Stimulated activated CD8-positive, alpha-beta memory T cell treated with anti-CD3 and anti-CD28 coated beads, Interleukin-2, amount 100 ng/mL, for 1 hour (primary cell): ENCODE measurements at places on chromosomes 11 and 22.
A peak's percentile ranks its signal among the peaks of the same experiment; 100 is the strongest.

DNA sequence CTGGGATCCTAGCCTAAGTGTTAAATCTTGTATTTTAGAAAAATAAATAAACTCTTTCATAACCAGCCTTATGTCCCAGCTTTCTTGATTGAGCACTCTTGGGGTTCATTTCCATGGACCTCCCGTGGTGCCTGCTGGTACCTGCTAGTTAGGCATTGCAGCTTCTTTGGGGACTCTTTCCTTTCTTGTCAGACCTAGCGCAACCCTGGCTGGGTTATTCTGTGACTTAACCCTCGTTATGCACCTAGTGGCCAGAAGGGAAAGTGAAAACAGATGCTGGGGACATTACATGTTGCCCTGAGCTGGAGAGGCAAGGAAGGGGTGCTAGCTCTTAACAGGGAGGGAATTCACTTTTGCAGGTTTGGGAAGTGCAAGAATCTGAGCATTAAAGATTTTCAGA, 46.8 kb downstream of the APIP start:
- DNase-seq: no peak

- no peak for DNase-seq
These were observed 56.1 kb upstream of the CRTAM start for GRCh38 chr11:122782222-122782621.

GRCh38 chr22:40340044-40340443, 6.3 kb upstream of the ADSL start:
- no peak for DNase-seq

GRCh38 chr22:49368976-49369725, 458.5 kb downstream of the BRD1 start:
- no peak for DNase-seq

GRCh38 chr22:41596776-41597634, 7.4 kb upstream of the PMM1 start:
- DNase-seq: no peak

DNA sequence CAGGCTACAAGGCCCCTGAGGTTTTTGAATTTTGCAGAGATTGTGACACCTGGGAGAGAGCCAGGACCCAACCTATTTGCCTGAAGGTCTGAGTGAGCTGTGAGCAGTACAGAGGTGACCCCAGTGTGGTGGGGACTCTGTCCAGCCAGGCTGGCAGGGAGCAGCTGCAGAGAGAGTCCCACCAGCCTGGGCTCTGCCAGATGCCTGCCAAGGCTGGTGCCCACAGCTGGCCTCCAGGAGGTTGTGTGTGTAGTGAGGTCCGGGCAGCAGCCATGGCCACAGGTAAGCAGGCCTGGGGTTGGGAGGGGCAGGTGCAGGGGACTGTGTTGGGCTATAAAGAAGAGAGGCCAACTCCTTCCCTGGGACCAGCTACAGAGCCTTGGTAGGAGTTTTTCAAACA, 144.8 kb downstream of the CRYBB2 start:
- no peak for DNase-seq

DNA sequence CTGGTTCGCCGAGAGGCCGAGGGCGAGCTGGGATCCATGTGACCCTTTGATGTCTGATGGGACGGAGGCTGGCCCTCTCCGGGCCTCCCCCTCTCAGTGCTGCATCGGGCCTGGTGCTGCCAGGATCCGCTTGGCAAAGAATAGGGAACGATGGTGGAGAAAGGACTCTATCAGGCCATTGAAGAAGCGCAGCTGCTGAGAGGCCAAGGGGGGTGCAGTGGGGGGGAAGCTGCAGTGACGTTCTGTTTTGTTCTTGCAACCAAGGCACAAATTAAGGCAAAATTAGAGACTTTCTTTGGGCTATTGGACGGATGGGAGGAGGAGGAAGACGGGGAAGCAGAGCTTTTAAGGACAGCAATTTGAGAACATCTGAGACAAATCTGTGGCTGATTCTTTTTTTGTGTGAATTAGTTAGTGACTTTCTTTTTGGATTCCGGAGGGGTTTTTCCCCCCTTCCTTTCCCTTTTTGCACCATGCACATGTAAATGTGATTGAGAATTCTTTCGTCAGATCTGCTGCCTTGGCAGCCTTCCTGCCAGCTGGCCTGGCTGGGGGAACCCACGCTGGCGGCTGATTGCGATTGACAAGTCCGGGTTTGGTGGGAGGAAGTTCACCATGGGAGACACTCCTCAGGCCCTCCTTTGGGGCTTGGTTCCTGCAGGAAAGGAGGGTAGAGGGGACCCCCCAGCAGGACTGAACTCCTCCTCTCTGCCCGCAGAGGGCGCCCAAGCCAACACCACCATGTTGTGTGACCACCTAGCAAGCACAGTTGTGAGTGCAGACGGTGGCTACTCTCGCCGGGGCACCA, 214.6 kb downstream of the NTM start:
- no peak for DNase-seq

- no peak for DNase-seq
These were observed 622.8 kb downstream of the NTM start for GRCh38 chr11:131993246-131993645.

DNA sequence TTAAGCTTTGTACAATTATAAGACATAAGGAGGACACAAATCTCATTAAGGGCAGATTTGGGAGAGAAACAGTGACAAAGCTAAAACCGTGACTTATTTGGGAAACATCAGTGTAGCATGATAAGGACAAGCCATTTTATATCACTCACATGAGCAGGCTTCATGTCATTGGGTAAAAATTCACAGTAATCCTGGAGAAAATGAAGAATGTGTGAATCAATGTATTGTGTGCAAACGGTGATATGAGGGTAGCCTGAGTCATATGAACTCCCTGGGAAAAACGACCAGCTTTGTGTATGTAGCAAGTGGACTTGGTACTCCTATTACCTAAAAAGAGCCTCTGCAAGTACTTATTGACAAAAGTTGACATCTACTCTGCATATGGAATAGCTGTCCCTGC, 6.0 kb upstream of the TRIM34 start:
- DNase-seq: no peak

GRCh38 chr11:99822846-99823565, 802.3 kb downstream of the CNTN5 start:
- no peak for DNase-seq

DNA sequence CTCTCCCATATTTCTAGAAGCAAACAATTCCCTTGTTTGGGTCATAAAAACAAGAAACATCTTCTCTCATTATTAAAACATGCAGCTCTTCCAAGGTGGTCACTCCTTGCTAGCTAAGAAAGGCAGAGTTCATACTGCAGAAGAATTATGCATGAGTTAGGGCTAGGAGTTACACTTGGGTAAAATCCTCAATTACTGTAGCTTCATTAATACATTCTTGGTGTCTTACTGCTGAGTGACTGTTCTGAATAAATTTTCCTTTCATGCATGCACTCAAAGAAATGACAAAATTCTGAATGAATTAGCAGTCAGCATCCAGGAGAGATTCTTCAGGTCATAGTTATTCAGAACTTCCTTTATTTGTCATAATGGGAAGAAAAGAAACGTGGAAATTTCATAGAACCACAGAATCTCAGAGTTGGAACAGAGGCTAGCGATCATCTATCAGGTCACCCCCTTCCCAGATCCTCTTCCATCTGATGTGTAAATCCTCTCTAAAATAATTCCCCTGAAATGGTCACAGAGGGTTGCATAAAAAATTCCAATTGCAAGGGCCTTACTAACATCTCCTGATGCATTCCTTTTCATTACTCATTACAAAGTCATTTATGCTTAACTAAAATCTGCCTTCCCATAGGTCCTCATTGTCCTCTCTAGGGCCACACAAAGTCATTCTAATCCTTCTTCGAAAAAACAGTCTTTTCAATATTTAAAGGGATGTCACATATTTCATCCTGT, 771.5 kb downstream of the DLG2 start:
- no peak for DNase-seq

DNA sequence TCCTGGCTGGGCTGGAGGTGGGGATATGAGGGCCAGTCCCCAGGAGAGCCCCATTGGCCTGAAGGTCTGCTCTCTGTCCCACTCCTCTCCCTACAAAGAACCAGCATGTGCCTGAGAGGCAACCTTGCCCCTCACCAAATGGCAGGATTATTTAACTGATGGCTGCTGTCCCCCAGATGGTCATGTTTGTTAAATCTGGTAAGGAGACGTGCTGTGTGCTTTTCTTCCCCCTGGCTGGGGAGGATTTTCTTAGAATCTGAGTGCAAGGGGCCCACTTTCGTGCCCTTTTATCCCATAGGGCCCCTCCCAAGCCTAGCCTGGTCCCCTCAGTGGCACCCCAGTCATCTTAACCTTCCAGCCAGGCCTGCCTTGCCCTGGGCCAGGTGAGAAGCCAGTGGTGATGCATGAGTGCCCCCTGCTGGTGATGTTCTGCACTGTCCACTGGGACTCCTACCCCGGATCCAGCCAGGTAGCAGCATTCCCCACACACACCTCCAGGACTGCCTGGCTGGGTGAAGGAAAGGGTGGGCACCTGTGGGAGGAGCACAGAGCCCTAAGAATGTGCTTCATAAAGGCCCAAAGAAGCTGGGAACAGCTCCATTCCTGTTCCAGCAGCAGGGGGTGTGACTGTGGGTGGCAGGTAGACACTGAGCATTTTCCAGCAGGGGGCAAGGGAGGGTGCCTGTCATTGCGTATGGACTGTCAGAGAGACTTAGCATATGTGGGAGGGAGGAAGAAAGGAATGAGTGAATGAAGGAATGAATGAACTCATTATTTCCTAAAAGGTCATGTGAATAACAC, 28.9 kb downstream of the MFNG start:
- peak; percentile 66 for DNase-seq

- DNase-seq: no peak
These were observed 935 bp downstream of the ZNF143 start for GRCh38 chr11:9461760-9462134.

DNA sequence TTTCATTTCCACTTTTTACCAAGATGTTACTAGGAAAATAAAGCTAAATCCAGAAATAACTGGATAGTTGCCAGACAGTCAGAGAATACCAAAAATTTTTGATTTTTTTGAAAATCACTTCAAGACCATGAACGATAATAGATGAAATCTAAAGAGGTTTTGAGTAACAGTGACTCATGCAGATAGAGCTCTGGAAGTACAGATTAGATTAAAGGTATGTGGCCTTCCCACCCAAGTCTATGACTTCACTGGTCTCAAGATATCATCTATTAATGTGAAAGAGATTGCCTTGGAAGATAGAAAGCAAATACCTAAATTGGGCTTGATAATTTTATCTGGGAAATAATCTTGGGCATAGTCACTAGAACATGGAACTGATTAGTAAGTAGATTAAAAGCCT, 415.9 kb downstream of the METTL15 start:
- DNase-seq: no peak

DNA sequence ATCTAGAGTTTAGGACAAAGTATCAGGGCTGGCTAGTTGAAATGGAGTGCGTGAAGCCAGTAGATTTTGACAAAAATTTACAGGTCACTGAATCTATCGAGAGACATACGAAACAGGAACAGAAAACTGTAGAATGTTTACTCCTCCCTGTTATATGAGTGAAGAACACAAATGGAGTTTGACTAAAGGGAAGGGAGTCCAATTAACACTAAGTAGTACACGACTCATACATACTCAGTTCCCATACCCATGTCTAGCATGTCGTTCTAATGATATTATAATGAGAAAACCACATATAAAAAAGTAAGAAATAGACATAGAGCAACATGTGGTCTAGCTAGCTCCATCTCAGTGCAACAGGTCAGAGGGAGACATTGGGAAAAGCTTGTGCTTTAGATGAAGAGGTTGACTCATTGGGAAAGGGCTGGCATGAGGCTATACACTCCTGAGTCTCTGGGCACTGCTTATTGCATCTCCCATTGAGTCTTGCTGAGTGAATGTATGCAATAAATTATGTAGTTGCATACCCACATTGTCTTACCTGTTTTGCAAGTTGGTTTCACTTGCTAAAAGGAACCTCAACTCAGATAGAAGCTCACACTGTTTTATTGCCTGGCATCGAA, 43.5 kb downstream of the CD44 start:
- DNase-seq: no peak

DNA sequence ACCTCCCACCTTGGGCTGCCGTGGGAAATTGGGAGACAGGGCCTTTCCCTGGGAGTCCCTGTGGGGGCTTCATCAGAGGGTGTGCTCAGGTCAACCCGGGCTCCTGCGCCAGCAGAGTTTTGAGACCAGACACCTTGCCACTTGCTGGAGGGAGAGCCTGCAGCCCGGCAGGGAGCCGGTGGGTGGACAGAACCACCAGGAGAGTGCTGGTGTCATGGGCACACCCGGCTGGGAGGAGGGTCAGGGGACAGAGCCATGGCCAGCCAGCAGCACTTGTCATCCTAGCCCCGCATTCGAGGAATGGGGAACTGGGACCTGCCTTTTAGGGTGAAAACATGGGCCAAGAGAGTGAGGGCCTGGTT, 209.3 kb downstream of the TBC1D22A start:
- no peak for DNase-seq

DNA sequence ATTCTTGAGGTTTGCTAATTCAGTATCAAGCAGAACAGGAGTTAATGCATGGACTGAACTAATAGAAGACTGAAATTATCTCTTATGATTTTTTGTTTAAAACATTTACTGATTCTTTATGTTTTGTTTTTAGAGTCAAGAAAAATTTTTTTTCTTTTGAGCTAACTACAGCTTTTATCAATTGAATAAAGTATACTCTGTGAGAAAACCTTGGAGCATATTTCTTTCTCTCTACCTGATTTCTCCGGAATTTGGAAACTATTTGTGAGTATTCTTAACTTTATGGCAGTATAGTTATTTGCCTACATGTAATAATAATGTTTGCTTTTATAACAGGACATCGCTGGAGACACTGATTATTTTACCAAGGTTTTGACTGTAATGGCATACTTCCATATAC, 18.1 kb upstream of the CRTAM start:
- no peak for DNase-seq
